ENCODE measurements at places on chromosomes 4 and X. TPM values are rescaled to one million over a fixed set of nuclear protein-coding genes. Genes with fewer than 3 reads are reported as not detected.
A peak's percentile ranks its signal among the peaks of the same experiment; 100 is the strongest.

- no peak for DNase-seq
Observed at GRCh38 chr4:11912886-11913285, 484.2 kb upstream of the HS3ST1 start.

GAGE12E gene
- total RNA-seq: not detected

- DNase-seq: no peak
Observed at GRCh38 chr4:6782846-6783110, 251 bp downstream of the KIAA0232 start.

CT45A5 gene
- total RNA-seq: not detected

DNA sequence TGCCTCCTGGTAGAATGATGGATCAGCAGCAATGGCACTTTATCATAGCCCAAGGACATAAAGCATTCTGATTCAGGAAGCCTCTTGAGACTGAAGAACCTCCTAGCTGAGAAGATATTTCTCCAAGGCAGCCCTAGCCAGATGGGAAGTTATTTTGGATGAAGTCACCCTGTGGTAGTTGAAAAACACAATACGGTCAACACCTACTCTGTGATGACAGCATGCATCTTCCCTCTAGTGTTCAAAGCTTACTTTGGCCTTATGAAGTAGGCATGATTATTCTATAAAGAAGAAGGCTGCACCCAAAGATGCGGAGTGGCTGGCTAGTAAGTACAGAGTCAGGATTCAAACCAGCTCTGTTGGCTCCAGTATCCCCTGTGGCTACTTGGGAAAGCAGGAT lies 47.9 kb downstream of the TLR10 start:
- DNase-seq: no peak

DNA sequence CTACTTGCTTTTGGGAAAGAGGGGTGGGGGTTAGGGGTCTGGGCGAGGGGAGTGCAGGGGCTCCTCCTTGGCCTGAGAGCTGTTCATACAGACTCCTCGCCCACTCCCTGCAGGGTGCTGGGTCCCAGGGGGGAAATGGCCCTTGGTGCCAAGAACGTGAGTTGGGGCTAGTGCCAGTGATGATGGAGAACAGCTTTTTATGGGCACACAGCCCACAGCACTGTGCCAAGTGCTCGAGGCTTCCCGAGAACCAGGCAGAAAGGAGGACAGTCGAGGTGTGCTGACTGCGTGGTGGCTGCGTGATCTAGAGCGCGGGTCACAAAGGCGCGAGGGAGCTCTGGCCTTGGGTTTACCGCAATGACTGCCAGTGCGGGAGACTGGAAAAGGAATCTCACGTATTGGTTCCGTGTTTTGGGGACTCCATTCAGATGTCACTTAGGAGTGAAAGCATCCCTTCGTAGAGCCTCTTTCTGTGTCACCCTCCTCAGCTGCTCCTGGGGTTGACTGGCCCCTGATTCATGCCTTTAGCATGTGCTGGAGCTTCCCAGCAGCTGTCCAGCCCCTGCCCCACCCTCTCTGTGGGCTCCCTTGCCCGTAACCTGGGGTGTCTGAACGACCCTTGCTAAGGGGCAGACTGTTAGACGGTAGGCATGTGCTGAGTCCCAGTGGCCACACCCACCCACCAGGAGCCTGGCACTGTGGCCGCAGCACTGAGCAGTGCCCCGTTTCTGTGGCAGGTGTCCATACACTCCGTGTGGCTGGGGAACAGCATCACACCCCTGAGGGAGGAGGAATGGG lies 20.9 kb upstream of the MSANTD1 start:
- no peak for DNase-seq

DNA sequence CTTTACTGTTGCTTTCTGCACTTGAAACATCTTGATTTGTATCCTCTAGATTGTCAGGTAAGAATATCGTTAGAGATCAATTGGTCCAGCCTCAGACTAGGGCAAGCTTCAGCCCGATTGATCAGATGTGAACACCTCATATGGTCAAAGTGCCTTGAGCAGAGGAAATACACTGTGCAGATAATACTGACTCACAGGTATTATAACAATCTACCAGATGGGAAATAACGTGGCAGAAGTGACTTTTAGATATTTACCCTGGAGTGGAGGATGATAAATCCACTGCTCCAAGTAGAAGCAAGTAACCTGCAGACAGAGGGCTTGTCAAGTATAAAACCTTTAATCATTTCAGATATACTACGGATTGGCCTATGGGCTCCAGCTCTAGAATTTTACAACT lies 17.9 kb downstream of the VEGFC start:
- DNase-seq: no peak

- no peak for DNase-seq
Observed at GRCh38 chr4:126591583-126591982, 1041.2 kb upstream of the INTU start.

SCLT1 gene
- total RNA-seq: 11.0 TPM

GRCh38 chr4:13368217-13368616 lies 115.9 kb downstream of the RAB28 start:
- no peak for DNase-seq

RIBC1 gene
- 1.1 TPM for total RNA-seq

GRCh38 chrX:49991758-49992157 lies 69.4 kb downstream of the CLCN5 start:
- DNase-seq: no peak

GRCh38 chr4:142846108-142846728 lies at the start of gene INPP4B:
INPP4B (minus strand) TSS chr4:142846301.
- DNase-seq: peak; percentile 31

GRCh38 chrX:141405486-141405852 lies 163.2 kb upstream of the SPANXC start:
- no peak for DNase-seq

FRG2 gene
- total RNA-seq: not detected

DNA sequence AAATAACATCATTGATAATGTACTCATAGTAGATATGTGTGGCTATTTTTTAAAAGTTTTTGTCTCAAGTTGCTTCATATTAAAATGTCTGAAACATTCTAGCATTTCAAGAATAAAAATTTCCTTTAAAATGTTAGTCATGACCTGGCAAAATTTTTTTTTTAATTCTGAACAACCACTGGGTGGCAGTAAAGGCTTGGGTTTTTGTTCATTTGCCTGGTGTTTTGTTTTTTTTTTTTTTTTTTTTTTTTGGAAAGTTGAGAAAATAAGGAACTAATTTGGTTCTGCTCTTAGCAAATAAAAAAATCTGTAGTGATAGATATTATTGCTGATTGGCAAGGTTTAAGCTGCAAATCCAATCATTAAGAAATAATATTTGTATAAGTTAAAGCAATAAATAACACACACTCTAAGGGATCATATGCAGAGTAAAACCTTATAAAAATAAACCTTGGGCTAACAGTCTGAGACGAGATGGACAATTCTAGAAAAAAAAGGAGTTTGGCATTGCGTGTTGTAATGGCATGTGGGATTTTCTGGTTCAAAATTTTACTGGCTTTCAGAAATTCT lies 81.4 kb downstream of the CEP44 start:
- DNase-seq: peak; percentile 52

DNA sequence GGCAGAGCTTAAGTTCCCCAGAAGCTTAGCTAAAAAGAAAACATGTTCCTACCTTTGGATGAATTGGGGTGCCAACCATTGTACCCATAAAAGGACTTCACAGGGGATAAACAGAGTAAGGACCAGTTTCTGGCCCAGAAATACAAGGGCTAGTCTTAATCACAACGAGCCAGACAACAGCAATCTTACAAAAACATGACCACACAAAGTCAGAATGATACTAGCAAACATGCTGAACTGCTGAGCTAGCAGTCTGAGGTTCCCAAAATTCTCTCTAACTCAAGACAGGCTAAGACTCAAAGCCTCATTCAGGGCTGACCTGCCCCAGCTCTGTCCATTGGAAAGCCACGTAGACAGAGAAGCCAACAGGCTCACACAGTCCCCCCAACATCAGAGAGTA lies 40.3 kb downstream of the ATP11C start:
- no peak for DNase-seq

BEX2 gene
- total RNA-seq: 12.2 TPM

- no peak for DNase-seq
Observed at GRCh38 chr4:83297548-83298260, 13.1 kb upstream of the COQ2 start.

SUPT20HL1 gene
- total RNA-seq: not detected

DNA sequence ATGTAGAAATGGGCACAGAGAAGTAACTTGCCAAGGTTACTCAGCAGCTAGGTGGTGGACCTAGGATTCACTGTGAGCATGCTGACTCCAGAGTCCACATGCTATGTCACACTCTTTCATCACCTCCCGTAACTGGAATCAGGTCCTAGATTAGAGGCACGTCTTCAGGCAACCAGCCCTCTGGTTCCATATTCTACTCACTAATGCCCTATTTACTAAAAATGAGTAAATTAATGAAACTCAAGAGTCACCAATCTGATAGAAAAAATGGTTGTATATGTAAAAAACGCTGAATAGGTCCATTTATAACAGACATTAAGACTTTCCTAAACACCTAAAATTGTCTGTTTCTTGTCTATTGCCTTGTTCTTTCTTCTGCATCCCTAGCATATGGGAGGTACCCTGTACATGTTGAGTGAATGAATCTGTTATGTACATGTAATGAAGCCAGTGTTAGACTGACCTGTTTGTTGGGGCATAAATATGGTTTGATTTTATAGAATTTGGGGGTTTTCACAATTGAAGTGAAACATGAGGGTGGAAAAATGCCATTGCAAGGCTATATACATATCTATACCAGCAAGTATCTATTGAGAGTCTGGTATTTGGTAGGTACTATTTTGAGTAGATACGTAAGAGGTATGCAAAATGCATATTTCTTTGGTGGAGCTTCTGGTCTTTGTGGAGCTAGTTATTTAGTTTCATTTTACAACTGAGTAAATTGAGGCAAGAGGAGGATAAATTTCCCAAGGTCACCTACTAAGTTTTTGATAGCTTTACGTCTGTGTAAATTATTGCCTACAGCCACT lies 7.5 kb upstream of the RUFY3 start:
- DNase-seq: peak; percentile 58

- no peak for DNase-seq
Observed at GRCh38 chr4:60723796-60724195, 476.3 kb upstream of the ADGRL3 start.

DNA sequence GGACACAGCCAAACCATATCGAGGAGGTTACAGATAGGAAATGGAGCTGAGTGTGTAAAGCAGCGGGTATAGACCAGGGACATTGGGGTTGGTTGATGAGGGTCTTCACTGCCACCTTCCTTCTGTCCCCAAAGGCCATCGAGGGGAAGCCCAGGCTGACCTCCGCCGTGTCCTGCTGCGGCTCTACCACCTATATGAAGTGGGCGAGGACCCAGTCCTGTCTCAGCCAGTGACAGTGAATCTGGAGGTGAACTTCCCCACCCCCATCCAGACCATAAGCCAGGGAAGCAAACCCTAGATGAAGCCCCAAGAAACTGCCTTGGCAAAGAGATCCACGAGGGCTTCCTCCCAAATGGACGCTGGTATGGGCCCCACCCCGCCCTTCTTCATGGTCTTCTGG lies 23.2 kb upstream of the MRFAP1 start:
- no peak for DNase-seq

DNA sequence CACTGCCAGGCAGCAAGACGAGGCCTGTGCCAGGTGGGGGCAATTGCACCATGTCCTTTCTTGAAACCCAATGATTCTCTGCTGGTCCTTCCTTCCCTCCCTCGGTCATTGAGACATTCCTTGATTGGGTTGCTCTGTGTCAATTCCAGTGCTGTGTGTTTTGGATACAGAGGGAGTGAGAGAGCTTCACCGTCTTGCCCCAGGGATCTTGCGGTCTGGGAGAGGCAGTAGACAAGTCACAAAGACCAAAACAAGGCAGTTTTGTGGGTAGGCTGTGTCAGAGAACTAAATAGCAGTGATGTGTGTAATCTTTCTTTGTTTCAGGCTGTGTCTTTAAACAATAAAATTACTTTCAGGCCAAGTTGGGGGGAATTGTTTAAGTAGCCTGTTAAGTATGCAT lies 38.8 kb upstream of the TADA2B start:
- DNase-seq: no peak

GRCh38 chr4:140300271-140300970 lies 73.0 kb upstream of the SCOC start:
- peak; percentile 14 for DNase-seq

DNA sequence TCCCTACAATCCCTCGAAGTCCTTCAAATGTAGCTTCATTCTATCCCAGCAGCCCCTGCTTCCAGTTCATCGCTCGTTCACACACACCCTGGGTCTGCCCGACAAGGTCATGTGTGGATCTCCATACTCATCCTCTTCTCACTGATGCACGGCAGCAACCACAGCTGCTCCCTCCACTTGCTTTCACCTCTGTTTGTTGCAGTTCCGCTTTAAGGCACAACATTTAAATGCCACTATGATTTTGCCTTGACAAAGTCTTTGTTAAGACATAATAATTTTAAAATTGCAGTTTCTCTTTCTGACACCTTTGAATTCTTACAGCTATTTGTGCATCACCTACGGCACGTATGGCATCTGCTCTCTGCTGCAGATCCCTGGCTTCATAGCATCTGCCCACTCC lies 1.8 kb downstream of the ODAPH start:
- no peak for DNase-seq

GRCh38 chrX:15882704-15883539 lies 28.3 kb upstream of the AP1S2 start:
- DNase-seq: peak; percentile 8

DNA sequence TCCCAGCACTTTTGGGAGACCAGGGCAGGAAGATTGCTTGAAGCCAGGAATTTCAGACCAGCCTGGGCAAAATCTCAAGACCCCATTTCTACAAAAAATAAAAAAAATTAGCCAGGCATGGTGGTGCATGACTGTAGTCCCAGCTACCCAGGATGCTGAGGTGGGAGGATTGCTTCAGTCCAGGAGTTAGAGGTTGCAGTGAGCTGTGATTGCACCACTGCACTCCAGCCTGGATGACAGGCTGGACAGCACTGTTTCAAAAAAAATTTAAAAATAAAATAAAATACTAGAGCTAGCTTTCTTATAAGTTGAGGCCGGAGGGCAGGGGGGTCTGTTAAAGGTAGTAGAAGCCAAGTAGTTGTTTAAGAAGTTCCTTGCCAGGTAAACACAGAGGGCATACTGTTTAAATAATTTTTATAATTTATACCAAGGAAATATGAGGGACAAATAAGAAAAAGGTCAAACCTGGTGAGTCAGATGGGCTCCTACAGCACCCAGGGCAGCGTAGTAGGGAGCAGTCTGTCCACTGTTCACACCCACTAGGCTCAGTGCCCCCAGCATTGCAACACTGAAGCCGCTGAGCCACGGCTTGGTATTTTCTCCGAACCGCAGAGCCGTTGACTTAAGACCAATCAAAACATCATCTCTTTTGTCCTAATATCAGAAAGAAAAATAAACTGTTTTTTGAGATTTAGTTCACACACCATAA lies 17.3 kb downstream of the COQ2 start:
- DNase-seq: peak; percentile 24

POU3F4 gene
- not detected for total RNA-seq
